Astrocyte of the spinal cord (primary cell): ENCODE measurements at places on chromosomes 3 and 15.

DNA sequence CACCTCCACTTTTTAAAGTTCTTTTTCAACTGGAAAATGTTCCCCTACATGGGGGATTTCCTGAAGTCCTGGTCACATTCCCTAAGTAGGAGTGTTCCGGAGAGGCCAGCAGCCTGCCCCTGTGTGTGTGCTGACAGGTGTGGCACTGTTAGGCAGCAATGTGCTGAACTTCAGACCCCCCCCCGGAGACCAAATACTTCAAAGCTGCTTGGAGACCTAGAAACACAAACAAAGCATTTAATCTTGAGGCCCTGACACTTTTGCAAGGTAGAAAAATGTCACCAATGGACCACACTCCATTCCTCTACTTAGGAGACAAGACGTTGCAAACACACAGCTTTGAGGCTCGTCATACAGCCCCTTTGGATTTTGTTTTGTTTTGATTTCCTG lies 259.6 kb upstream of the CTNNB1 start:
- no peak for DNase-seq

DNA sequence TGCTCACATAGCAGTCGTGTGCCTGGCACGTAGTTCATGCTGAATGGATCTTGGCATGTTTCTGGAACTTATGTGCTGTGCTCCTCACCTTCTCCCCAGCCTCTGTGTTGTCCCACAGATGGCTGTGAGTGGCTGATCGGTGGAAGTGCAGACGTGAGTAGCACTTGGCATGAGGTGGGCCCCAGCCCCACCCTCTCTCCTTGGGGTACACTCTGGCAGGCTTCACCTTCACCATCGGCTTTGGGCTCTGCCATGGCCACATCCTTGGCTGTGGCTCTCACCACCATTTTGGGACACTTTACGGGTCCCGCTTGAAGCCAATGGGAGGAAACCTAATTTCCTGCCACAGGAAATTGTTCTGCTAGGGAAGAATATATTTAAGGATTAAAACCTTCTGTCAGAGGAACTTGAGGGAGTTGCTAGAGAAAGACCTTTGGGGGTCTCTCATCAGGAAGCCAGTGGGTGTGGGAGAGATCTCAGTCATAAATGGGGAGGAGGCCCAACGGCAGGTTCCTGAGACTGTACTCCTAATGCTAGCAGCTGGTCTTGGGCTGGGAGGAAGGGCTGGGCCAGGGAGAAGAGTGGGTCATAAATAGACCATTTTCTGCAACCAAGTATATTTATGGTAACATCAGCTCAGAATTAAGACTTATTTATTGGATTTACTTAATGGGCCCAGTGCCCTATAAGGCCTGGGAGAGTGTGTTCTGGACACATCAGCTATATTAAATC lies 92.3 kb downstream of the SMAD3 start:
- DNase-seq: no peak

- peak; percentile 17 for DNase-seq
Observed at GRCh38 chr3:62057339-62058047, 315.9 kb downstream of the FEZF2 start.

- DNase-seq: no peak
Observed at GRCh38 chr3:14283813-14284438, 105.3 kb downstream of the LSM3 start.
